HCT116 (cell line): ENCODE measurements at places on chromosomes 1 and 21. TPM values are rescaled to one million over a fixed set of nuclear protein-coding genes. Genes with fewer than 3 reads are reported as not detected.

DNA sequence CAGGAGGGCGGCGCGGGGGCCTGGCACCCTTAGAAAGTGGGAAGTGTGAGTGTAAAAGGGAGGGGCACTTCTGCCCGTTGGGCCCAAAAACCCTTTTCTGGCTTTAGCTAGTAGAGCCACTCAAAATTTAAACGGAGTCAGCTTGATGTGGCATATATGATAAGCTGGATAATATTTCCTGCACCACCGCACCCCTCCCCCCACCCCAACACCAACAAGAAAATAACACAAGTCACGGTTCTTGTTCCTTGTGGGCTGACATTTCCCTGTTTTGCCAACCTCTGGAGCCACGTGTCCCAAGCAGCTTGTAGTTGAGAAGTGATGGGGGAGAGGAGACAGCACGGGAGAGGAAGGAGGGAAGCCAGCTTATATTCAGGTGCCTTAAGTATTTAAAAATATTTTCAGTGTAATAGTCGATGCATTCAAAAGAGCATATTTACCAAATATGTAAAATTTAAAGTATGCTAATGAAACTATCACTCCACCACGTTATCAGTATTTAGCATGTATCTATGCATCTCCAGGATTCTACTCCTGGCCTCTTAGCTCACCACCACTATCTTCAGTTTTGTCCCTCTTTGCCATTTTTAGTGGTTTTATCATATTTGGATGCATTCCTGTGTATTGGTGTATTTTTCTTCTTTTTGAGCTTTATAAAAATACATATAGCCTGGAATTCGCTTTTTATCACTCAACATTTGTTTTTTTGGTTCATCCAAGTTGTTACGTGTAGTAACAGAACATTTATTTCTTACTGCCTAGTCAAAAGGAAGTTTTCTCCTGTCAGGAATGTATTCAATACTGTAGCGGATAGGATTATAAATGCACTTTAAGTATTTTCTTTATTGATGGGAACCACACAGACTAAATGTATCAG, 773 bp upstream of the DDX59 start:
- peak; percentile 69 for DNase-seq

DNA sequence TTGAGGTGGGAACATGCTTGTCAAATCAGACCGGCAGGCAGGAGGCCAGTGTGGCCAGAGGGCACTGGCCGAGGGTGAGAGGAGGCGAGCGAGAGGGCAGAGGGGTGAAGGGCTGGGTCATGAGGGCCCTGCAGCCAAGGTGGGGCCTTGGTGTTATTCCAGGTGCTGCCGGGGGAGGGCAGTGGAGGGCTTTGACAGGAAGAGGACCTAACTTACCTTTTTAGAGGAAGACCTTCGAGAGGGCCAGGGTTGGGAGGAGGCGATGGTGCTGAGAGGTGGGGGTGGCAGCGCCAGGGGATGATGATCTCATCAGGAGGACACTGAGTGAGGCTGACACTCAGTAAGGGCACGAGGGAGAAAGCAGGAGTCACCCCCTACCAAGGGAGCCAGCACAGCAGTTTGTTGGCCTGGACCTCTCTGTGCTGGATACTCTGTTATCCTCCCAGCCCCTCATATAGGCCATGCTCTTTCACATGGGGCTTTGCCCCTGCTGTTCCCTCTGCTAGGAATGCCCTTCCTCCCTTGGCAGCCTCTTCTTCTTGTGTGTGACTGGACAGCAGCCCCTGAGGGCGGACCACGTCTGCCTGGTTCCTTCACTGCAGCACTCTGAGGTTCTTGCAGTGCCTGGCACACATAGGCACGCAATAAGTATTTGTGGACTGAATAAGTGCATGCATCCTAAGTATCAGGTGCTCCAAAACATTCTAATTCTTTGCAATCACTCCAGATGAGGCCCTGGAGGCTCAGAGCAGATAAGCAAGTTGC, 7.5 kb upstream of the TTC22 start:
- no peak for DNase-seq

DNA sequence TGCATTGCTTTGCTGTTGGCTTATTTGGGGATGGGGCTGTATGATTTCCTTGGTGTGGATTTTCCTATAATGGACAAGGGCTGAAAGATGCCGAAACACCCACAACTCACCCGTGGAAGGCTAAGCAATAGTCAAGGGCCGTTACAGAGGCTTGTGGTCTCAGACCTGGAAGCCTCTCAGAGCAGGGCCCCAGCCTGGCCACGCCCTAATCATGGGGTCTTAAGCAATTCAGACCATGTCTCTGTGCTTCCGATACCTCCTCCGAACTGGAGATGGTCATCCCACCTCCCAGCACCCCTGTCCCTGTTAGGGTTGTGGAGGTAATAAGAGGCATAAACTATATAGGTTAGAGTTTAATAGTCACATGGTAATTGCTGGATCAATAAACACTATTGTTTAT, 3.4 kb downstream of the ABCG1 start:
- no peak for DNase-seq

- DNase-seq: no peak
Measured at GRCh38 chr1:66371233-66372005, 162.5 kb upstream of the SGIP1 start.

GRCh38 chr1:1309251-1310108, 1.1 kb downstream of the PUSL1 start:
- DNase-seq: no peak

DNA sequence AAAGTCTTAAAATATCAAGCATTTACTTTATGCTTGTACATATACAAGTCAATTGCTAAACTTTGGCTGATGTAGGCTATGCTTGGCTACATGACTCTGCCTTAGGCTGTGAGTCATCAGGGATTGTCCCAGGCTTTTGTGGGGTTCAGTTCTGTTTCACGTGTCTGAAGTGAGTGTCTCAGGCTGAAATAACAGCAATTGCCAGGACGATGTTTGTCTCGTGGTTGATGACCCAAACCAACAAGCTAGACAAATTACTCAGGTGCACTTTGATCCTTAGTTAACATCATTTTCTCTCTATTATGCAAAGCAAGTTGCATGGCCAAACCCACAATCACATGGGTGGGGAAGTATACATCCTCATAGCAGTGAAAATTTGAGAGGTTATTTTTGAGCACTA, 410.1 kb downstream of the BRINP3 start:
- no peak for DNase-seq

- DNase-seq: peak; percentile 85
Measured at GRCh38 chr1:205440476-205441317, 15.1 kb downstream of the BLACAT1 start.

DMBX1 gene
- total RNA-seq: 4.3 TPM

SLFNL1 gene
- 0.20 TPM for total RNA-seq

ZNF697 gene
- total RNA-seq: 5.9 TPM

WDR64 gene
- total RNA-seq: not detected
